ENCODE measurements at places on chromosomes 5 and 9. TPM values are rescaled to one million over a fixed set of nuclear protein-coding genes. Genes with fewer than 3 reads are reported as not detected.

The SAXO1 gene
- total RNA-seq = 0.10 TPM

The CDKN2B-AS1 gene
- total RNA-seq = 0.20 TPM

The CARD9 gene
- total RNA-seq = 3.0 TPM

The TRIM36 gene
- 1.2 TPM for total RNA-seq

The MYORG gene
- 2.6 TPM for total RNA-seq

The ZMAT2 gene
- 31.4 TPM for total RNA-seq

The PCDHGB5 gene
- total RNA-seq = 8.0 TPM

The ADAMTS16 gene
- 3.1 TPM for total RNA-seq

The FNBP1 gene
- total RNA-seq = 76.6 TPM

The ACSL6 gene
- 3.7 TPM for total RNA-seq

The C7 gene
- 48.0 TPM for total RNA-seq

The DBN1 gene
- total RNA-seq = 41.1 TPM

The TMEM8B gene
- total RNA-seq = 3.6 TPM

The DOLPP1 gene
- total RNA-seq = 6.2 TPM

- DNase-seq = no peak
Measured at GRCh38 chr5:171433352-171433698, 13.9 kb downstream of the FGF18 start.

GRCh38 chr9:69204326-69204725, 30.2 kb downstream of the TJP2 start:
- DNase-seq = no peak

DNA sequence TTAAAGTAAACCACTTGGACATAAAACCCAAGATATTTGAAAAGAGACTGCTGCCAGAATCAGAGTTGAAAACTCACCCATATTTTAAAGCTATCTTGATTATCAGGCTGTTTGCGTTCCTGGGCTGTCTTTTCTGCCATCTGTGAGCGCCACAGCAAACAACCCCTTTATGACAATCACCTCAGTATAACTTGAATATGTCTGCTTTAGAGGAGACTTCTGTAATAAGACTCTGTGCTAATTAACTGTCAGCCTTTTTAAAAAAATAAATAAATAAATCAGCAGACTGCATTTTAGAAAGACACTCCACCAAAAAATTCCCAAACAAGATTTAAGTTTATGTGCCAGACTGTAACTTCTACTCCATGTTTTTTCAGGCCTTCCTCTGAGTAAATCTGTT, 375.7 kb upstream of the CCNH start:
- DNase-seq = no peak

- DNase-seq = no peak
Measured at GRCh38 chr9:130975932-130976841, 32.8 kb upstream of the LAMC3 start.

GRCh38 chr5:6545036-6545693, 87.7 kb downstream of the NSUN2 start:
- no peak for DNase-seq

GRCh38 chr9:99947395-99947794, 40.9 kb downstream of the STX17 start:
- no peak for DNase-seq

GRCh38 chr5:57488215-57488955, 5.8 kb upstream of the ACTBL2 start:
- no peak for DNase-seq

DNA sequence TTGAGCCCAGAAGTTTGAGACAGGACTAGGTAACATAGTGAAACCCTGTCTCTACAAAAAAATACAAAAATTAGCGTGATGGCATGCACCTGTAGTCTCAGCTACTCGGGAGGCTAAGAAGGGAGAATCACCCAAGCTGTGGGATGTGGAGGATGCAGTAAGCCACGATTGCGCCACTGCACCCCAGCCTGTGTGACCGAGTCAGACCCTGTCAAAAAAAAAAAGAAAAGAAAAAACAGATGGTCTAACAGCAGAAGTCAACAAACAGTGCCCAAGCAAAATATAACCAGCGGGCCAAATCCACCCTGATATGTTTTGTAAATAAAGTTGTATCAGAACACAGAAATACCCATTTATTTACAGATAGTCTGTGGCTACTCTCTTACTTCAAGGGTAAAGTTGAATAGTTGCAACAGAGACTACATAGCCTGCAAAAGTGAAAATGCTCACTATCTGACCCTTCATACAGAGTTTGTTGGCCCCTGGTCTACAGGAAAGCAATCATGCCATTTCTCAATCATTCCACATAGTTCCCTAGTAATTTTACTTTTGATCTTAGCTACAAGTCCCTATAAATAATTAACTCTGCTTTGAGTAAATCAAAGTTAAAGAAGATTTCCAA, 383.7 kb downstream of the TLE1 start:
- no peak for DNase-seq

DNA sequence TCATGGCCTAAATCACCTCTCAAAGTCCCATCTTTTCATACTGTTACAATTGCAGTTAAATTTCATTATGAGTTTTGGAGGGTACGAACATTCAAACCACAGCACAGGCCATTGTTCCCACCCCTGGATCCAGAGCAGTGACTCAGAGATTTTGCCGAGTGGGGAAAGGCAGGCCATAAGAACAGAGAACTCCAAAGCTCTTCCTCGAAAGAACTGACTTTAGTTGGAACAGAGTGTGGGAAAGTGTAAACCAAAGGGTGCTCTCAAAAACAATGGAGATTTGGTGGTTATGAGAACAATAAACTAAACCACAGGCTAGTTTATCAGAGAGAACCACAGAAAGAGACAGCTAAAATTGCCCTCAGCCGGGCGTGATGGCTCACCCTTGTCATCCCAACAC, 19.4 kb upstream of the GRPEL2 start:
- DNase-seq = no peak

- no peak for DNase-seq
Measured at GRCh38 chr5:12885018-12885417, 980.8 kb upstream of the CTNND2 start.

GRCh38 chr9:71725590-71726338, 42.5 kb downstream of the CEMIP2 start:
- no peak for DNase-seq

DNA sequence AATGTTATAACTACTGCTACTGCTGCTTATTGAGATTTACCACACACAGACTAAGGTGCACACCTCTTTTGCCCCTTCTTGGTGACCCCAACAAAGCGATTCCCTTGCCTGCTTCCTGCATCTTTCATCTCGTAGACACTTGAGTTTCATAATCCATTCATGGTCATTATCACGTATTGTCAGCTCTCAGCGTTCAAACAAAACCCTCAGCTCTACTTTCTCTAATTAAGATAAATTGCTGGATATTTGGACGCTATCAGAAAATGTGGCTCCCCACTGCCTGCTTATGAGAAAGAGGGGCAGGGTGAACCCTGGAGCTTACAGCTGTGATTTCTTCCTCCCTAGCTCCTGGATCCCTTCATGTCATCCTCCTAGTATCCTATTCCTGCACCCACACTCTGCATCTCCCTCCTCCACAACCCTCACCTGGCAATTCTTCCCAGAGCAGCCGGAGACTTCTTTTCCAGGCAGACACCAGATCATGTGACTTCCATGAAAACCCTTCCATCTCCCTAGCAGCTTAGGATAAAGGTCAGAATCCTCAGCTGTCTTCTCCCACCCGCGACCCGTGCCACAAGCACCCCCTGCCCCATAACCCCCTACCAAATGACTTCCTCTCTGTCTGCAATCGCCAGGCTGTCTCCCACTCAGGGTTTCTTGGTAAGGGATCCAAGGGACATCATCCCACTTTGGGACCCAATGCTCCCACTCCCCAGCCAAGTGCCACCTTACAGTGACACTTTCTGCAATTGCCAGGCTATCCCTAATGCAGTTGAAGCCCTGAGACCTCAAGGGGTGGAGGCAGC, 146.5 kb downstream of the NSG2 start:
- DNase-seq = no peak
